ENCODE measurements at places on chromosomes 1 and 21.

GRCh38 chr1:188937965-188938551 is 1539.6 kb downstream of the BRINP3 start:
- DNase-seq: no peak

GRCh38 chr1:31166462-31166861 is 73.2 kb downstream of the NKAIN1 start:
- no peak for DNase-seq

DNA sequence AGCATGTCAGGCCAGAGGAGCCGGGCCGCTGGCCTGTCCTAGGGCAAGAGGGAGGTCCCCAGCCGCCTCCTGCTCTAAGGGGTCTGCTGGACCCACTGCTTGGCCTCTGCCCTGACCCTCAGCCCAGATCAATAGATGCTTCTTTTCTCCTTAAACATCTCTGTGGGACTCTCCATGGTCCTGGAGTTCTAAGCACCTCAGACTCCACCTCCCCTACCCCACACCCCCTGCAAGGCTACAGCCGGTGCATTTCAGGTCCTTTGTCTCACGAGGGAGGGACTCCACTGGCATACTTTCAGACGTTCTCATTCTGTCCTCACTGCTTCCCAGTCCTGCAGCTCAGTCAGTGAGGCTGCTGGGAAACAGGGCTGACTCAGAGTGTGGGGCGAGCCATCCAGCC is 11.0 kb downstream of the CNTN2 start:
- no peak for DNase-seq

- DNase-seq: no peak
These were observed 85.9 kb upstream of the ADAM30 start for GRCh38 chr1:119981986-119982815.

DNA sequence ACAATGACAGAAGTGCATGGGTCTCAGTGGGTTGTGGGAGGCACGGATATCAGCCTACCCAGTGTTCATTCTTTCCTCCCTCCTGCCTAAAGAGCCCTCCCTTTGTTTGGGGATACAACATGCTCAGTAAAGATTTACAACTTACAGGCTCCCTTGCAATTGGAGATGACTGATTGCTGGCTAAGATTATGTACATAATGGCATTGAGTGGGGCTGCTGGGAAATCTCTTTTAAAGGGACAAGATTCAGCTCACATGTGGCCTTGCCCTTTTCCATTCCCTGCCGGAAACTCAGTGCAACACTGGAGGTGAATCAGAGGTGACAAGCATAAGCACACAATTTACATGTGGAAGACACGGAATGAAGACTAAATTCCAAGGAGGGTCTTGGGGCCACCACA is 83.7 kb upstream of the CHRM3 start:
- DNase-seq: no peak

GRCh38 chr1:87436534-87436933 is 107.9 kb downstream of the LMO4 start:
- DNase-seq: no peak

GRCh38 chr1:17372955-17373354 is 959 bp downstream of the PADI6 start:
- no peak for DNase-seq

DNA sequence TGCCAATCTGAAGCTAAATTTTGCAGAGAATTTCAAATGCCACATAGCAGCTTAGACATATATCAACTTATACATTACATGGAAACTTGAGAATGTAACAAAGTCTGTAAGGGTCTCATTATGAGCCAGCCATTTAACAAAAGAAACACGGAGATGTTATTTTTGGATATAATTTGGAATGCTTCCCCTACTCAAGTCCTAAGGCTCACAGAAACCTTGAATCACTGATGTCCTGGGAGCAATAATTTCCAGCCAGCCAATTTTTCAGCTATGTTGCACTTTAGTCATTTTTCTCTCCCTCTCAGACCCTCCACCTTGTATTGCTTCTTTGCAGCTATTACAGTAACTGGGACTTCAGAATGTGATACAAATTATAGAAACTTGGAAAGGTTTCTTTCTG is 56.9 kb downstream of the EIF2B3 start:
- no peak for DNase-seq

- no peak for DNase-seq
These were observed 2204.3 kb downstream of the MRPL39 start for GRCh38 chr21:23402929-23403520.

- no peak for DNase-seq
These were observed 13.9 kb upstream of the ACTA1 start for GRCh38 chr1:229447809-229448252.

DNA sequence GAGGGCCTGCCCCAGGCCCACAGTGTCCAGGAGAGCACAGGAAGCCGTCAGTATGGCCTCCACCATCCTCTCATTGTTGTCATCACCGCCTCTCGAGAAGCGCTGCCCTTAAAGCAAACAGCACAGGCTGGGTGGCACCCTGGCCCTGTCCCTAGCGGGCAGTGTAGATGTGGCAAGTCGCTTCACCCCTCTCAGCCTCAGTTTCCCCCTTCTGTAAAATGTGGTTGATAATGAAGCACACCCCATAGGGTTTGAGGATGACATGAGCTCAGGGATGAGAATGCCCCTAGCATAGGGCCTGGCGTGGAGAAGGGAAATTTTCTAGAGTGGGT is 13.4 kb downstream of the PLA2G2F start:
- DNase-seq: no peak

DNA sequence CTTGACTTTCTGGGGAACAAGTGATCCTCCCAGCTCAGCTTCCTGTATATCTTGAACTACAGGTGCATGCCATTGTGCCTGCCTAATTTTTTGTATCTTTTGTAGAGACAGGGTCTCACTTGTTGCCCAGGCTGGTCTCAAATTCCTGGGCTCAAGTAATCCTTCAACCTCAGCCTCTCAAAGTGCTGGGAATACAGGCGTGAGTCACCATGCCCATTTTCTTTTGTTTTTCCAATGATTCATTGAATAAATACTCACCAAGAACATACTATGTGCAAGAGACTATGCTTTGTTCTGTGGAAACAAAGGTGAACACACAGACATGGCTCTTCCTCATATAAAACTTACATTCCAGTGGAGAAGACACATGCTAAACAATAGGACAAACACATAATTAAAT is 407.8 kb upstream of the DAB1 start:
- no peak for DNase-seq

DNA sequence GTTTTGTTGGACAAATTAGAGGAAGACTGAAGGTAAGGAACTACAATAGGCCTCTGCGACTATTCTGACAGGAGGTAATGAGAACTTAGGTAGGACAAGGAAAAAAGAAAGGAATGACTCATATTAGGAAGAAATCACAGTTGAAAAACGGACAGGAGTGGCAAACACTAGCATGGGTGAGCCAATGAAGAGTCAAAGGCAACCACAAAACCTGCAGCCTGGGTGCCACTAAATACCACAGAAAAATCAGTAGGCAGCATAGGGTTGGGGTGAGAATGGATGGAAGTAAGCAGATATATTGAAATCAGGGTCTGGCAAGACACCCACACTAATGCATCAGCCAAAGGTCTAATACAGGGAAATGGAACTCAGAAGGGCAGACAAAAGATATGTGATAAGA is 10.0 kb downstream of the RBM34 start:
- no peak for DNase-seq

Measured in sciatic nerve (tissue), 2 donors.